ENCODE measurements at places on chromosomes 1 and 21. TPM values are rescaled to one million over a fixed set of nuclear protein-coding genes. Genes with fewer than 3 reads are reported as not detected.

AK5 gene
- not detected for total RNA-seq

- no peak overlapping the region for H3K27ac ChIP-seq
- DNase-seq = no peak
- no peaks in the 10 kb centered on the region for H3K4me1 ChIP-seq
- H3K4me3 ChIP-seq = no peak overlapping the region
- no peaks in the 10 kb centered on the region for H3K27me3 ChIP-seq
Observed at GRCh38 chr1:17351598-17352324, 20.2 kb upstream of the PADI6 start.

ESPN gene
- total RNA-seq = 31.1 TPM

DNA sequence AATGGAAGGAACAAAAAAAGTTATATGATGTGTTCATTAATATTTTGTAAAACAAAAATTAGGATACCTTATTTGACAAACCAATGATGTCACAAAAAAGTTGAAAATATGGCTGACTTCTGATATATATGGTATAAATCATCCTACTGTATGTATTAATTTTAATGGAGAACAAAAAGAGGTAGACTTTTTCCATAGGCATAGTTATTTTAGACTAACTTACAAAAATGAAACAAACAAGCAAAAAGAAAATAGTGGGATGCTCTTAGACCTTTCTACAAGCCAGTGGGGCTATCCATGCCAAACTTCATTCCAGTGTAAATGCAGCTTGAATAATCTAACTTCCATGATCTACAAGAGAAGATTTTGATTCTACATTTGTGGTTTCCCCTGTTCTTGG lies 522 bp upstream of the SPTA1 start:
- H3K4me3 ChIP-seq = no peak overlapping the region
- H3K27me3 ChIP-seq = no peaks in the 10 kb centered on the region
- no peaks in the 10 kb centered on the region for H3K4me1 ChIP-seq
- no peak overlapping the region for H3K27ac ChIP-seq
- H3K36me3 ChIP-seq = no peaks in the 10 kb centered on the region
- no peak for DNase-seq

GABRD gene
- not detected for total RNA-seq

DNA sequence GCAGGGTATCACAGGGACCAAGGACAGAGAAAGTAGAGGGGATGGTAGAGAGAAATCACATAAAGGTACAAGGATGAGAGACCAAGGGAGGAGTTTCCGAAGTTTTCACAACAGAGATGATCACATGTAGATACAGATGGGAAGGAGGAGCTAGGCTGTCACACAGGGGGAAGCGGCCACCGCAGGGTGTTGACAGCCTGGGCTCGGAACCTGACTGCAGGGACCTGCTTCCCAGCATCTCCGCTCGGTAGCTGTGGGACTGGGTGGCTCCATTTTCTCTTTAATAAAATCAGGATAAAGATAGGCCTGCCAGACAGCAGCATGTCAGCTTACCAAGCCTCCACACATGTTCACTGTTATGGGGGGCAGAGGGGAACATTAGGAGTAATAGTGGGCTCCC lies 32.3 kb downstream of the CDCA8 start:
- H3K27me3 ChIP-seq = no peaks in the 10 kb centered on the region
- no peaks in the 10 kb centered on the region for H3K36me3 ChIP-seq
- no peaks in the 10 kb centered on the region for H3K4me1 ChIP-seq
- H3K4me3 ChIP-seq = no peak overlapping the region
- no peak overlapping the region for H3K27ac ChIP-seq

GRCh38 chr1:204723131-204723787 lies 37.7 kb upstream of the LRRN2 start:
- H3K4me1 ChIP-seq = peaks cover 11% of the 10 kb centered on the region
- H3K36me3 ChIP-seq = no peaks in the 10 kb centered on the region
- no peak for DNase-seq
- H3K4me3 ChIP-seq = no peak overlapping the region

- no peak overlapping the region for H3K27ac ChIP-seq
- H3K27me3 ChIP-seq = no peaks in the 10 kb centered on the region
- DNase-seq = no peak
- H3K4me3 ChIP-seq = no peak overlapping the region
Observed at GRCh38 chr1:5891137-5891536, 101.1 kb downstream of the NPHP4 start.

DNA sequence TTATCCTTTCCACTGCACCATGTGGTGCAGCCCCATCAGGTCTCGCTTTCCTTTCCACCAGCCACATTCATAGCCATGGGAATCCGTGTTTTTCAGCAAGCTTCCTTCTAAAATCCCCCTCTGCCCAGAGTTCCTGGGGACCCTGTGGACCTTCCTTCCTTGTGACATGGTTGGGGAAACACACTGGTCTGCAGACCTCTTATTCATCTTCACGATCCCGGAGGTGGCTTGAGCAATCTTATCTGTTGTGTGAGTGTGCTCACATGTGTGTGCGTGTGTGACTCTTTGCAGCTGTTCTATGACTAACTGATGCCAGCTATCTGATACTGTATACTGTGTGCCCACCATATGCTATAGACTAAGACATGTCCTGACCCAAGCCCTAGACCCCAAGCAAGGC lies 15.6 kb upstream of the IL10 start:
- H3K4me1 ChIP-seq = no peaks in the 10 kb centered on the region
- no peaks in the 10 kb centered on the region for H3K36me3 ChIP-seq
- no peak overlapping the region for H3K27ac ChIP-seq
- no peaks in the 10 kb centered on the region for H3K27me3 ChIP-seq
- H3K4me3 ChIP-seq = no peak overlapping the region

All from hepatocyte (in vitro differentiated cells).